Naive B cell (primary cell): ENCODE measurements at places on chromosomes 7 and 10.

GRCh38 chr10:94443549-94443948 is 41.2 kb downstream of the TBC1D12 start:
- no peak for DNase-seq

GRCh38 chr10:118161461-118162246 is 114.9 kb upstream of the RAB11FIP2 start:
- DNase-seq, result no peak

GRCh38 chr7:157125376-157126223 is 13.1 kb upstream of the UBE3C start:
- DNase-seq, result no peak

- no peak for DNase-seq
Measured at GRCh38 chr7:31254926-31255325, 85.6 kb downstream of the NEUROD6 start.

DNA sequence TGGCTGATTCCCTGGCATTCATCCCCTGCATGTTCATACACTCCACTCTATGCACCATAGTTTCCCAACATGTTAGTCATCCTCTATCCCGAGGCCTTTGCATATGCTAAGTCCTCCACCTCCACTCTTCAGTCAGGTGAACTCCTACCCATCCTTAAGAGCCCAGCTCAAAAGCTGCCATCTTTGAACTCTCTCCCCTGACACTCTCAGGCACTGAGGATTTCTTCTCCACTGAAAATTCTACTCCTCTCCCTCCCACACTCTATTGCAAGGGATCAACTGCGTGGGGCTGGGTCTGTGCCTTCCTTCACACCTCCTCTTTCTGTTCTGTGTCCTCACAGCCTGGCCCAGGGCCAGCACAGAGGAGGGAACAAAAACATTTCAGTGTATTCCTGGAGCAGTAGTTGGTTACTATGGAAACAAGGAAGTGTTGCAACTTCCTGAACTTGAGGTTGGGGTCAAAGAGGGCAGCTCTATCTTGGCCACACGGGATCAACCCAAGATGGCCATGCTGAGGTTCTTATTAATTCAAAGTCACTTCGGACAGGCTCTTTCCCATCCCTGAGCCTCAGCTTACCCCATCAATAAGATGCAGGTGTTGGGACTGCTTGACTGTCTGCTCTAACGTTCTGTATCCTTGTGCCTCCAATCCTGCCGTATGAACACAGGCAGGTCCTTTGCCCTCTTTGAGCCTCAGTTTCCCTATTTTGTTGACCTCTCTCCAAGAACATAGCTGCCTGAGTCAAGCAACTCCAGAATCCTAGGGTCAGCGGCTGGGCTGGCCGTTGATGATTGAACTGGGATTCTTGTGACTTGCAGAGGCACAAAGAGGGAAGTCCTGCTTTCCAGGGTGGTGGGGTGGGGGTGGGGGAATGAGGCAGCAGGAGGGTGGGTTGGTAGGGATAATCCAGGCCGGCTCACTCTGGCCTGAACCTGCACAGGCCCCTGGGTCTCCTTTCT is 15.5 kb downstream of the ZMIZ1 start:
- DNase-seq, result peak; percentile 41

DNA sequence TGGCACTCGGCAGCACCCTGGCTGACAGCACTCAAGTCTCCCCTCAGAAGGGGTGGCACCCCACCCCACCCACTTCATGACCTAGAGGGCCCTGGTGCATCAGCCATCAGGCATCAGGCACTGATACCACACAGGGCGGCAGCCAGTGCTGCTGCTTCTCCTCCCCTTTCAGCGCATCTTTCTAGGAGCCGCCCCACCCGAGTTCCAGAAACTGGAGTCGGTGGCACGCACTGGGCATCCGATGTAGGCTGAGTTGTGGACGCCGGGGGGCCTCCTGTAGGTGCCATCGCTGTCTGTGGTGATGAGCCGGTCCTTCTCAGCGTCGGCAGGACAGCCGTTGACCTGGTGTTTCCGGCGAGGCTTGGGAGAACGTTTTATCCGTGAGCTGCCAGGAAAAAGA is 69.7 kb upstream of the ATP6V0A4 start:
- DNase-seq, result no peak

DNA sequence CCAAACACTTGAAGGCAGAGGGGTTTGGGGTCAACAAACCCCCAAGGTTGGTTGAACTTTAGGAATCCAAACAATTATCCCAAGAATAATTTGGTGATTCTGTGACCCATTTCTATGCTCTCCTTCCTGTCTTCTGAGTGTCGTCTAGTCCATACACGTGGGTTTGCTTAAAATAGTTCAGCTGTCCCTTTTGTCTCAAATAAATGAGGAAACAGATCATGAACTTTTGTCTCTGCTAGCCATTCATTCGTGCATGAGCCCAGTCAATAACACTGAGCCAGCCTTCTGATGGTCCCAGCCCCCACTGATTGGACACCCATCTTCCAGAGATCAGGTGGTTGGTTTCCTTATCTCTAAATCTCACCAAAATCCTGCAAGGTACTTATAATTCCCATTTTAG is 255.4 kb downstream of the PRPF18 start:
- no peak for DNase-seq

GRCh38 chr7:68470836-68471435 is 1127.3 kb upstream of the AUTS2 start:
- no peak for DNase-seq

DNA sequence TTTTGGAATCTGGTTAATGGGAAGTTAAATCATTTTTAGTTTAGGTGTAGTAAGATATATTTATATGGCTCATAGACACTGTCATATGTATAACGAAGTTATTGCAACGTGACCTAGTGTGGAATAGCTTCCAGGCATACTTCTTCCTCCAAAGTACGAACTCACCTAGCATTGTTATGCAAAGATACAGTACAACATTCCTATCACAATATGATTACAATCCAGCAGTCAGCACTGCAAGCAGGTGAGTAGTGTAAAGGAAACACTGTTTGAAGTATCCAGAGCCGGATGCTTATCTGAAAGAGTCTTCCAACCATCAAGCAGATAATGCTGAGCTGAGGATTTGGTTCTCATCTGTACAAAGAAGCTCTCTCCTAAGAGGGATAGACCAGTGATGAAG is 754.4 kb upstream of the IGFBP3 start:
- DNase-seq, result no peak

DNA sequence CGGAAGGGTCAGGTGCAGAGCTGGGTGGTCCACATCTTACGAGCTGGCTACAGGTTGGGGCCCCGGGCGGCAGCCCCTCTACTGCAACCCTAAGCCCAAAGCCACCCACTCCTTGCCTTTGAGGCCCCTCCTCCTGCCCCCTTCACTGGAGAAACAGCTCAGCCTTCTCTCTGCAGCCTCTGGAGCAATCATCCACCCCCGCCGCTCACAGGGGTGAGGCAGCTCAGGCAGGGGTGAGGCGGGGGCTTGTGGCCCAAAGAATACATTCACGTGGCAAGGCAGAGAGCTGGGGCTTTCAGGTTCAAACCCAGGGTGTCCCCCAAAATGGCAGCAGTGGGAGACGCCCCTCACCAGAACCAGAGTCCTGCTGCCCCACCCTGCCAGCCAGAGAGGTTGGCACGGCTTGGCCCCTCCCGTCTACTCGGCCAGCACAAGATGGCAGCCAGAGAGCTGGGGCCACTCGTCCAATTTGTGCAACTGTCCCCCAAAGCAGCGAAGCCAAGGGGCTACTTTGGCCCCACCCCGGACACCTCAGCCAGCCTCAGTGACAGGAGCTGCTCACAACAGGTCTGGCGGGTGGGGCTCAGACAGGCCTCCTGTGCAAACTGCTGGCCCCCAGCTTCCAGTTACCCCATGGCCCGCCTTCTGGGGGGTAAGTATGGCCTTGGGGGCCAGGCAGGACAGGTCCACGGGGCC is 7.2 kb downstream of the GNB2 start:
- DNase-seq, result no peak

DNA sequence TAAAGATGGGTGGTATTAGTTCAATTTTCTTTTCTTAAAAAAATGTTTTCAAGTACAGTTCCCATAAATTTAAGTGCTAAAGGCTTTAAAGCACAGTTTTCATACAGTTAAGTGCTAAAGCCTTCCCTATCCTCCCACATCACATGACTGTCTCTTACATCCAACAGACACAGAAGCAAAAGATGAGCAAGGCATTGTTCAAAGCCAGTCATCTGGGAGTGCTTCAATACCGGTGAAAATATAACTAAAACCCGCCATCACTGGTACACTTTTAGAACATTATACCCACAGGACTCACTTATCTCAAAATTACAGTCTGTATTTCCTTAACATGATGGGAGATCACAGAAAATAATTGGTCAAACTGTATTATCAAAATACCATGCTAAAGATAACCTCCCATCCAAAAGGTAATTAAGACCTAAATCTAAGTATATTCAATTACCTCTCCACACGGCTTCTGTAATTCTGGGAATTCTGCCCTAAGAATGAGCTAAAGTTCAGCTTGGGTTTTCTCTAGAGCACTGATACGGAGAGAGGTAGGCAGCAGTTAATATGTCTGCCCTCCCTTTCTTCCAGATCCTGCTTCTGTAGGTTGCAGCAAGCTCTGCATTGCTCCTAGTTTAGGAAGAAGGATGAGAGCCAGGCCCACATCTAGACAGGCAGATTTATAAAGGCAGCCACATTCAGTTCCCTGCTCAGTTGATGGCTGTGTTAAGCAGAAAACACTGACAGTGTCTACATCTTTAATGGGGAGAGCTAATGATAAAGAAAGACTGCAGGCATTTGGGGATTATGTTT is 474.8 kb upstream of the PFKP start:
- DNase-seq, result no peak

DNA sequence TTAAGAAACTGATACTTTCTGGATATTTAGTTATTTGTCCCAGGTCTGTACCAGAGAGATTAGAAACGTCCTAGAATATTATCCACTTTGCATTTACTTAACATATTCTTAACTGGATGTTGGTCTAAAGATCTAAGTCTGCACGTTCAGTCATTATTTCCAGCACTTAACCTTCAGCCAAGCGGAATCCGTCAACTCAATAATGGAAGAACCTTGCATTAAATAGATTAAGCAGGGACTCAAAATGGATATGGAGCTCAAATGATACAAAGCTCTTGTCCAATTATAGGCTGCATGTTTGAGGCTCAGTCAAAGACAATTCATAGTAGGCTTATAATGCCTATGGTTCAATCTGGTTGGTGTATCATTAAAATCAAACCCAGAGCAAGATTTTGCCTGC is 162.9 kb downstream of the SEMA3D start:
- no peak for DNase-seq

GRCh38 chr7:148697256-148698006 is 1.3 kb upstream of the CUL1 start:
- peak; percentile 19 for DNase-seq
